Left kidney (tissue), 8 donors: ENCODE measurements at places on chromosomes 3 and 15.
A peak's percentile ranks its signal among the peaks of the same experiment; 100 is the strongest.

DNA sequence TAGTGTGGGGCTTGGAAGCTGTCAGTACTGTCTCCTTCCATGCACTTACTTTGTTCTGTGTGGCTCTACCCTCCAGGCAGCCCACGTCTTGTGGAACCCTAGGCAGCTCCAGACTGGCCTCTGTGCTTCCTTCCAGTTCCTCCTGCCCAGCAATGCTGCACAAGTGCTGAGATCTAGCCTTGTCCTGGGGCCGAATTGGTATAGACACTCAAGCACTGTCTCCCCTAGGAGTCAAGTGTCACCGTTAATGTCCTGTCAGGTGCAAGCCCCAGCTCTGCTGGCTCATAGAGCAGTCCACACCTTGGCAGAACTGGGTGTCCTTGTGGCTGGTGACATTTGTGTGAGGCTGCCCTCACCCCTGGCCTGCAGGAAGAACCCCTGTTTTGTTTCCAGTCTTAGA lies 130.1 kb downstream of the EEFSEC start:
- DNase-seq, result no peak

DNA sequence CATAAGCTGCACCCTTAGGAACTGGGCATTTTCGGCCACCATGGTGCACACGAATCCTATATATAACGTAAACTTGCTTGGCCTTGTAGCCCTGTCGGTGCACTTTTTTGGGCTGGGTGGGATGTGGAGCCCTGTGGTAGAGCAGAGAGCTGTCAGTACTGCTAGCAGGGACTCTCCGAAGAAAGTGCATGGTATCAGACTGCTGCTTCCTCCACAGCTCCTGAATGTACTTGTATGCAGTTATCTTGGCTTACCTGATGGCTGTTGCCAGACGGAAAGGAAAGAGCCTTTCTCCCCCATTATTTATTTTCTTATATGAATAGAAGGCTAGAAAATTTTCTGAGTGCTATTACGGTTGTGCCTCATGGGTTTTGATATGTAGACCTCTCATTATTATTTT lies 8.4 kb downstream of the GALK2 start:
- no peak for DNase-seq

DNA sequence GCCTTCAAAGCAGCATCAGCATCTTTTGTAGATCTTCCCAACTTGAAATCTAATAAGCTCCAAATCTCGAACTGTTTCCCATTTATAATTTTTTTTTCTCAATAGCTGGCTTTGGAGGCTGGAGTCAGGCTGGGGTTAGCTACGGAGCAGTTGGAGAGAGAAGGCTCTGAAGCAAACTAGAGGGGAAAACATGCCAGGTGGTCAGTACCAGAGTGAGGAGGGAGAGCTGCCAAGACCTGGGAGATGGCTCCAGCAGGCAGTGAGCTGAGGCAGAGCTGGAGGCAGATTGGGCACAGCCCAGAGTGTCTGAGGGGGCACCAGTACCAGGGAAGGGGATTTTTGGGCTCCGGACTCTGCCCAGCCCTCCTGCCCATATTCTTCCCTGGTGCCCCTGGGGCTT lies 311.2 kb downstream of the RPLP1 start:
- no peak for DNase-seq

DNA sequence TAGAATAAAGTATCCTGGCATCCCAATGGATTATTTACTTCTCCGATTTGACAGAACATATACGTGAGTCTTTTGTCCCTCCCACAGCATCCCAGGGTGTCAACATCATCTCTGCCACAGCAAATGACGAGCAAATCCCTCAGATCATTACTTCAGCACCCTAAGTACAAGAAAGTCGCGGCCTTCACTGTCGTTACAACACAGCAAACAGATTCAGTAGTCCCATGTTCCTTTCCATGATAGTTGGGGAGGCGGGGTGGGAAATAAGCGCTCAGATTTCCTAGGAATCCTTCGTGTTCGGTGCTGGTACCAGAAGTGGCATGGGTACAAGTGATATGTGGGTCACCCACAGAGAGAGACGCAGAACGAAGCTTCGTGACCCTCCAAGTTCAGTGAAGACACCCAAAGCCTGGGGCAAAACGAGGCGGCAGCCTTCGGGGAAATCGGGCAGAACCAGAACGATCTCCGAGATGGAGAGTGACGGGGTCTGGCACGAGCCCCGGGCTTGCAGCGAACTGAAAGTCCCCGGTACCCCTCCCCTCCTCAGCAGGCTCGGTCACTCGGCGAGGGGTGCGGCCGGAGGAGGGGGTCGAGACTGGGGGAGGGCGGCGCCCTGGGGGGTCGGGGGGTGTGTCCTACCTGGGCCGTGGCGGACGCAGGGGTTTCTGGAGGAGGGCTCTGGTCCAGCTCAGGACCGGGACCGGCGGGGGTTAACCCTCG lies 619 bp downstream of the TTBK2 start:
- peak; percentile 35 for DNase-seq

GRCh38 chr3:86969500-86970189 lies 21.3 kb downstream of the VGLL3 start:
- DNase-seq, result no peak

DNA sequence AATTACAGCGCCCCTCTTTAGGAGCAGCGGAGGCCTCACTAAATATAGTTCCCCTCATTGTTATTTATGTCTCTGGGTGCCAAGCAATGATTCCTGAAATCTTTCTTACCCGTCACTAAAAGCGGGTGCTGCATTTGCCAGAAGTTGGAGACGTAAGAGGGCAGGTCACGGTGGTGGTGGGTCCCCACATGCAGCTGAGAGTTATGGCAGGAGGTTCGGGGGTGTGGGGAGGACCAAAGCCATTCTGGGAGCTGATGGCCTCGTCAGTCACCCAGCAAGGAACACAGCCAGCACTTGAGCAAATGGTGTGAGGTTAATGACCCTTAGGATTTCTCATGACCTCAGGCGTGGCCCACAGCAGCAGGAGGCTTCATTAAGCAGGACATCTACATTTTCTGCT lies 129.2 kb downstream of the RAB11A start:
- DNase-seq, result no peak

DNA sequence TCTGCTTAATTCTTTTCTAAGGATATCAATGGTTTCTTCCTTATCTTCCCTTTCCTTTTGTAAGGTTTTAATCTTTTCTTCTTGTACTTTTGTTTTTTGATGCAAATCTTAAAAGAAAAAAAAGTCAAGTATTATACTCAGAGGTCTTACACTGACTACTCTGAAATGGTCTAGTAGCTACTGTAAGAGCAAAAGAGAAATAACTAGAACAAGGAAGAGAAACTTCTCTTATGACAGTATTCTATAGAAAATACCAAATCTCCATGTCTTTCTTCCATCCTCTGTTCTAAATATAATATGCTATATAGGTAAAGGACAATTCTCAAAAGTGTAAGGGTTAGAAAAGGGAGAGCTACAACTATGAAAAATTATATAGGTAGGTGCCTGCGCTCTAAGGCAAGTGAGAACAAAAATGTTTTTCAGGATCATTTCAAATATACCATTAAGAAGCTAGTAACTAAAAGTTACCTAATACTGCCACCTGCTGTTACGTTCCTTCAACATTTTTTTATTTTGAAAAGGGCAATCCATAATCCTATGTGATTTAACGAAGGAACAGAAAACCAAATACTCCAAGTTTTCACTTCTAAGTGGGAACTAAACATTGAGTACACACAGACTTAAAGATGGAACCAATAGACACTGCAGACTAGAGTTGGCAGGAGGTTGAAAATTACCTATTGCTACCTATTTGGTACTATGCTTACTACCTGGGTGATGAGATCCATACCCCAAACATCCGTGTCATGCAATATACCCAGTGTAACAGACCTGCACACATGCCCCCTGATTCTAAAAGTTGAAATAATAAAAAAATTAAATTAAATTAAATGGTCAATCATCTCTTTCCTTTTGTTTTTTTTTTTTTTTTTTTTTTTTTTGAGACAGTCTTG lies 36.7 kb downstream of the CIP2A start:
- DNase-seq, result peak; percentile 55

DNA sequence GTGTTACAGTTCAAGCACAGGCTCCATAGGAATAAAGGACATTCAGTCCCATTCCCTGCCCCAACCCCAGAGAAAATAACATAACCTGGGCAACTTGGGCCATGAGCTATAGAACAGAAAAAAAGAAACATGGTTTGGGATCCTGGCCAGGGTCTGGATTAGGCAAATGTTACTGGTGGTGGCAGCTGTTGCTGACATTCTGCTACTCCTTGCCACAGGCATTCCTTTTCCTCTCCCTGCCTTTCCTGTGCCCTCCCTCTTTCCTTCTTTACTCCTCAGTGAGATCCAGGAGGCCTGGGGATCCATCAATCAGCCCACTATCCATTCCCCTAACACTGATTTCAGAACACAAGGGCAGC lies 129.1 kb downstream of the NTRK3 start:
- no peak for DNase-seq

- no peak for DNase-seq
These were observed 18.6 kb downstream of the CSTA start for GRCh38 chr3:122343654-122344053.

GRCh38 chr15:49286649-49287404 lies 116.8 kb downstream of the GALK2 start:
- DNase-seq, result no peak

- DNase-seq, result no peak
These were observed 88.2 kb upstream of the PROK2 start for GRCh38 chr3:71873093-71873611.

- DNase-seq, result no peak
These were observed 41.6 kb downstream of the ATP2B2 start for GRCh38 chr3:10463533-10464434.

- no peak for DNase-seq
These were observed 206.9 kb upstream of the BHLHE40 start for GRCh38 chr3:4772171-4772804.

- peak; percentile 62 for DNase-seq
These were observed 617.1 kb downstream of the NR2F2 start for GRCh38 chr15:96947296-96948229.

GRCh38 chr3:189820365-189820720 lies 189.2 kb downstream of the TP63 start:
- DNase-seq, result no peak

- no peak for DNase-seq
These were observed 55.4 kb upstream of the SNRPN start for GRCh38 chr15:24899367-24899766.

- no peak for DNase-seq
These were observed 11.0 kb upstream of the RAP2B start for GRCh38 chr3:153150991-153151390.

DNA sequence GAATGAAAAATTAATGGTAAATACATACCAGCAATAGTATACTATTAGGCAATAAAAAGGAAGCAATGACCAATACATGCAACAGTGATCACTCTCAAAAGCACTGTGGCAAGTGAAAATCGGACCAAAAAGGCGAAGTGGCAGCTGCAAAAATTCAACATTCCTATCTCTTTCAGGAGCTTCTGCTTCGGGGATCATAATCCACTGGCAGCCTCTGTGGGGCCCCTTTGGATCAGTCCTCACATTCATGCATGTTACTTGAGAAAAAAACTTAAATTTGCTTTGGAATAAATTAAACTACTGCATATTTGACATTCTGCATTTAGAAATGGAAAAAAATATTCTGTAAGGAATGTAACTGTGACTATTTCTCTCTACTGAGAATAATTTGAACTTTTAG lies 425.6 kb downstream of the NR2F2 start:
- no peak for DNase-seq
